ENCODE measurements at places on chromosomes 7 and 10. TPM values are rescaled to one million over a fixed set of nuclear protein-coding genes. Genes with fewer than 3 reads are reported as not detected.

TYW1B gene
- 0.66 TPM for polyA plus RNA-seq

DRGX gene
- polyA plus RNA-seq, result 0.06 TPM

CYP3A7 gene
- not detected for polyA plus RNA-seq

ZNF12 gene
- 15.5 TPM for polyA plus RNA-seq

AKR1C1 gene
- 4.2 TPM for polyA plus RNA-seq

ADIRF gene
- 64.4 TPM for polyA plus RNA-seq

LRMDA gene
- polyA plus RNA-seq, result 0.12 TPM

OR13A1 gene
- polyA plus RNA-seq, result not detected

DNA sequence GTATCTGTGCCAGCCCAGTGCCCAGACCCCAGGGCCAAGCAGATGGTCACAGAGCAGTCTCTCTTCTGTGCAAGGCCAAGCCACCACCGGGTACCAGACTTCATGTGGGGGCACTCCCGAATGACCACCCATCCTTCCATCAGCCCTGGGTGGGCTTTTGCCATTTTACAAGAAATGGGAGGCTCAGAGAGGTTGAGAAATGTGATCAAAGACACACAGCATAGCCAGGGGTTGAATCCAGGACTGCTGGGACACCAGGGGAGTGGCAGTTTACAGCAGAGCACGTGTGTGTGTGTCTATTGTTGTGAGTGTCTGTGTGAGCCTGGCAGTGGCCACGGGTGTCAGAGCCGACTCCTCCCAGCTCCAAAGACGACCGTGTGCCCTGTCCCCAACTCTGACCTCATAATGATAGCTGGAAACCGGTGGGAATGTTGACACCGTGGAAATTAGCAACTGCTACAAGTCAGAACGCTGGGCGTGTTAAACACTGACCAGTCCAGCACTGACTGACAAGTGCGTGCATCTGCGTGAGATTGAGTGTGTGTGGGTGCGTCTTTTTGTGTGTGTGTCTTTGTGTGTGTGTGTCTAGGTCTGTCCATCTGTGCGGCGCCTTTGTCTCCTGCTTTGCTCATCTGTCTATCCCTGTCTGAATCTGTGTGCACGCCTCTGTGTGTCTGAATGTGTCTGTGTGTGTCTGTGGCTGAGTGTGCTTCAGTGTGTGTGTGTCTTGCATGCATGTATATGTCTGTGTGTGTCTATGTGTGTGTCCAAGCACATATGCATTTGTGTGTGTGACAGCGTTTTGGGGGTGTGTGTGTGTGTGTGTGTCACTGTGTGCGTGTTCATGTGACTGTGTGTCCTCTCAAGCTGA lies 17.2 kb upstream of the SLC29A4 start:
- no peak for DNase-seq

GRCh38 chr7:149713731-149714068 lies 59.7 kb downstream of the ZNF467 start:
- no peak for DNase-seq

DNA sequence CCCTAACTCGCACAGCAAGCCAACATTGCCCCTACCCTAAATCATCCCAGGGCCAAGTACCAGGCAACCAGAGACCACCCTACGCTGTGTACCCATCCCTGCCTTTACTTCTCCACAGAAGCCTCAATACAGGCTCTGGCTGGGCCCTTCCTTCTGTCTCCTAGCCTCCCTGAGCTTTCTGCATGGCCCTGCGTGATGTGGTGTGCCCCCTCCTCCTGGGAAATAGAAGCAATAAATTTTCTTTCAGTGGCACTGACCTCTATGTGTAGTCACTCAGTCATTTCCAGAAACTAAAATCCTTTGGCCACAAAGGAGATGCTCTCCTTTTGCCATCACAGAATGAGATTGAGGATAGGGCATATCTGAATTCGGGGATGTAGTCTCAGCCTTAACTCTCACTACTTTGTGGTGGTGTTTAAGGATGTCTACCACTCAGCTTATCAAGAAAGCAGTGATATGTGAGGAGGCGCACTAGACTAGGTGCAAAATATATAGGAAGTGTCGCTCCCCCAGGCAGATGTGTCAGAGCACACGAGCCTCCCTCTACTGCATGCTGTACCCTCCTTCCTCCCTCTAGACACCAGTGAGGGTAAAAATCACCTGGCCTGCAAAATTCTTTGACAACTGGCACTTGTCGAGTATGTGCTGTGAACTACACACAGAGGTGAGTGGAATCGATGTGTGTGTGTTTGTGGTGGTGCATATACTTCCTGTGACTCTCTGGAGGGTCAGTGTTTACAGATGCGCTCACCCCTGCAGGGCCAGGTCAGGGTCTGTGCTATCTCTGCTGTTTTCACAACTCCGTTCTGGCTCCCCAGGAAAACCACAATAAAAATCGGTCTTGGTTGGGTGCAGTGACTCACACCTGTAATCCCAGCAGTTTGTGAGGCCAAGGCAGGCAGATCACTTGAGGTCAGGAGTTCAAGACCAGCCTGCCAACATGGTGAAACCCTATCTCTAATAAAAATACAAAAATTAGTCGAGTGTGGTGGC lies 825.9 kb upstream of the IGFBP3 start:
- DNase-seq, result no peak

DNA sequence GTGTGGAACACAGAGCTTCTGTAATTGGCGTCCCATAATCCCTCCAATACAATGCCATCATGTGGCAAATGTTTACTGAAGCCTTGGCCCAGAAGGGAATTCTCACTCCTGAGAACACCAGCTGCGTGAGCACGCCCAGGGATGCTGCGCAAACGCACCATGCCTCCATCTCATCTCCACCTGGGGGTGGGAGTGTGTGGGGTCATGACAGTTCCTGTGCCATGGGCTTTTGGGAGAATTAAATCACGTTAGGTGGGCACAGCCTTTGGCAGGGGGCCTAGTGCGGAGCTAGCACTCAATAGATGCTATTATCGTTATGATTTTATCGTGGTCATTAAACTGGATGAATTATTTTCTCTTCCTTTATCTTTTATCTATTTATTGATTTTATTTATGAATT lies 15.8 kb downstream of the WDFY4 start:
- DNase-seq, result no peak

GRCh38 chr10:43407148-43407575 lies 1.8 kb downstream of the HNRNPF start:
- DNase-seq, result no peak

- no peak for DNase-seq
These were observed 4.8 kb upstream of the MTG1 start for GRCh38 chr10:133388973-133389818.

DNA sequence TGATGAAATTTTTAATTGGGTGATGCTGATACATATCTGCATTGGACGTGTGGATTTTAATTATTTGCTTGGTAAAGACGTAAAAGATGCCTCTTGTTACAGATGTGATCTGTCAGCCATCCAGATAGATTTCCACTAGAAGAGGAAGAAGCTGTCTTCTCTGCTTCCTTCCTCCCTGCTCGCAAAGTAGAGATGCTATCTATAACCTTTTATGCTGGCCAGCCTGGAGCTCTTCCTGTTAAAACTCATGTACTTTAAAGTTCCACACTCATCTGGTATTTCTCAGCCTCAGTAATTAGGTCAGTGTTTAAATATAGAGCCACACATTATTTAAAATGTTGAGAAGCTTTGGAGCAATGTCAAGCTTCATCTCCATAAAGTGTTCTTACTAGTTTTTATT lies 51.2 kb upstream of the TMEM229A start:
- no peak for DNase-seq

- DNase-seq, result no peak
These were observed 41.6 kb downstream of the SLC16A9 start for GRCh38 chr10:59668096-59668495.

DNA sequence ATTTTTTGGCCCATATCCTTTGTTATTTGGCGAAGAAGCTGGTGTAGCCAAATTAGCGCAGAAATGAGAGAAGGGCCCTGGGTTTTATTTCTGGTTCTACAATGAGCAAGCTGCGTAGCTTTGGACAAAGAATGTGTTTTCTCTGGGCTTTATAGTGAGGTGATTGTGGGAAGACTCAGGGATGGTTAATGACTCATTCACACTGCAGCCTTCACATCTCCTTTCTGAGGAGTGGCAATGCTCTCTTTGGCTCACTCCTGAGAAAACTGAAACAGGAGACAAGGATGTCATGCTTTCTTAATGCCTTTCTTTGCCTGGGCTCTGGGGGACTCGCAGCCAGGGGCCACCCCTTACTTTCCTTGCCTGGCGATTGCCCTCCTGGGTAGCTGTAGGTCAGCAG lies 271.0 kb upstream of the PODXL start:
- DNase-seq, result no peak

DNA sequence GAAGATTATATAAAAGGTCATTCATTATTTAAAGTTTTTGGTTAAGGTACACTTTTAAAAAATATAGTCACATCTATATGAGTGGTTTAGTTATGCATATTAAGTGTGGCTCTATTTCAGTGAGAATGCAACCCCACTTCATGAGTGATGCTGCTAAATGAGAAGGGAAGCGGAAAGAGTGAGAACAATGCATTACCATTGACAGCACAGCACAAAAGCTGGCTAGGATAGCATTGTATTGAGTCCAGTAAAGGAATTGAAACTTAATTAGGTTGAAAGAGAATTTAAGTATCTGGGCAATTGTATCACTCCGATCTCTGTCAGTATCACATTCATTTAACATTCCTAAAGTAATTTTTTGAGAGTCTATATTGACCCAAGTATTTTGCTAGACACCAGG lies 13.2 kb downstream of the POM121L12 start:
- no peak for DNase-seq

DNA sequence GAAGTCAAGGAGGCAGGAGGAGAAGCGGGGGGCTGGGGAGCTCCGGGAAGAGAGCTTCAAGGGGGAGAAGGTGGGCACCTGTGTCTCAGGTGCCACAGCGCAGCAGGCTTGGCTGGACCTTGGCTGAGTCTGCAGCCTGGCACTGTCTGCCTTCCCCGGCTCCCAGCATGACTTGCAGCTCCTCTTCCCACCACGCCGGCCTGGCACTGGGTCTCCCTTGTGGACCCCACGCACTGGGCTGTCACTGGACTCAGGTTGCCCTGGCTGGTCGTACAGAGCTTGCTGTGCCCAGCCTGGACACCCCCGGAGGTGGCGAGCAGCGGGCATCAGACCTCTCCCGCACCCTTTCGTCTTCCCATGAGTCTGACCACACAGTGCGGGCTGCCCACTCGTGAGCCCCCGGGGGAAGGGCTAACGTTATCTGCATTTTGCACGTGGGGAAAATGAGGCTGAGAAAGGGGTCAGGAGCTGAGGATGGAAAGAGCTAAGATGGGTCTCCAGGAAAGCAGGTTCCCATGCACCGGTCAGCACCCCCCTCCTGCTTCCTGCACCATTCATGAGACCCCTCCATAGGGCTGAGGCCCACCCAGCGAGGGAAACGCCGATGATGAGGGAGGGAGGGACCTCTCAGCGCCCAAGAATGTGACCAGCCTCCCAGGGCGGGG lies 40.3 kb upstream of the PSMG3 start:
- no peak for DNase-seq

GRCh38 chr10:23432639-23433038 lies 6.2 kb upstream of the OTUD1 start:
- DNase-seq, result no peak

GRCh38 chr7:75647709-75648438 lies 90.9 kb downstream of the HIP1 start:
- DNase-seq, result no peak

DNA sequence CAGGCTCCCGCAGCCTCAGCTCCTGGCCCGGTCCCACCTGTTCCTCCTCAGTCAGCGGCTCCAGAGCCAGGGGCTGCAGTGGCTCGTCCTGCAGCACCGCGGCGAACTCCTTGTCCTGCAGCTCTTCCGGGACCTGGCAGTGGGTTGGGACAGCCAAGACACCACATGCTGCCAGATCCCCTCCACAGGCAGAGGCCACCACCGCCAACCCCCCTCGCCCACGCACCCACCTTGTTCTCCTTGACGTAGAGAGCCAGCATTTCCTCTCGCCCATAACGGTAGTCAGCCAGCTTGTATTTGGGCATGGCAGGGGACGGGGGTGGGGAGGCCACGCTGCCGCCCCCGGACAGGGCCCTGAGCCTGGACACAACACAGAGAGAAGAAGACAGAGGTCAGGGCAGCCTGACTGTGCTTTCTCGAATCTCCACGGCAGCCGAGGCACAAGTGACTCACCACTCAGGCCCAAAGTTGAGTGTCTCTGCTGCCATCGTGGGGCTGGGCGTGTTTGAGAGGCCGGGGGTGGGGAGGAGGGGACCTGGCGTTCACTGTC lies 6.2 kb downstream of the GIGYF1 start:
- DNase-seq, result no peak

GRCh38 chr10:68086011-68086410 lies 10.9 kb upstream of the HERC4 start:
- no peak for DNase-seq

DNA sequence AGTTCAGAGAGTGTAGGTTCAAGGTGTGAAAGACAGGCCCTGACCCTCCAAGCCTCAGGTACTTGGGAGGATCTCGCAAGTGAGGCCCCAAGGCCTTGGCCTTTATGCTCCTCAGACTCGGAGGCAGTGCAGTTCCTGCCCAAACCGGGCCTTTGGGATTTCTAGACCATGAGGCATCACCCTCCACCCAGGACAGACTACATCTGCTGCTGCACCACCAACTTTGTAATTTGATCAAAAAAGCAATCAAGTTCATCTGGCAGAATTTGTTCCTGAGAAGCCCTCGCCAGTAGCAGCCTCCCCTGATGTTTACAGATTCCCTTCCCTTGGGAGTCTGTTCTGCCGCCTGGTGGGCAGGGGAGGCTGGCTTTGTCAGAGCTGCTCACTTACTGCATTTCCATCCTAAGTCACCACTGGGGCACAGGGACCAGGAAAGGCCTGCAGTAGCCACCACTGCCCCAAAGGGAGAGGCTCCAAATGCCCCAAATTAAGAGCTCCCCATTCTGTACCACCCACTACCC lies 2.1 kb downstream of the CAMK2G start:
- DNase-seq, result no peak

GRCh38 chr7:7911369-7912123 lies 57.0 kb upstream of the GLCCI1 start:
- peak; percentile 40 for DNase-seq

GRCh38 chr10:46296641-46297141 lies 9.9 kb downstream of the ANTXRL start:
- DNase-seq, result no peak

- no peak for DNase-seq
These were observed 4.5 kb upstream of the DRGX start for GRCh38 chr10:49400365-49400764.

- no peak for DNase-seq
These were observed 1.5 kb upstream of the KCTD7 start for GRCh38 chr7:66627151-66627681.
